ENCODE measurements at places on chromosomes 5 and 9.

GRCh38 chr9:89477811-89478630 lies 19.9 kb downstream of the SEMA4D start:
- peak; percentile 66 for DNase-seq

DNA sequence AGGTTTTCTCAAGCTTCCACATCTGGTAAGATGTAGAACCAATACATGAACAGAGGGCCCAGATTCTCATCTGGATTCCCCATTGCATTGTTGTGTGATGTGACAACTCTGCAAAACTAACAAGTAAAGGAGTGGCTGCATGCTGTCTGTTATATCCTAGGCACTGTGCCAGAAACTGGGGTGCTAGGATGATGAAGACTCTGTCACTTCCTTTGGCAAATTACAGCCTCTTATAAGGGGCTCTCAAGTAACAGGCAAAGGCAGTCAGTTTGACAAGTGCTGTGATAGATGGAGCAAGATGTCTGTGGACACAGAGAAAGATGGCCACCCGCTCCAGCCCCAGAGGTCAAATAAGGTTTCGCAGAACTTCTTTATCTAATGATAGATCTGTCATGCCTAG lies 115.7 kb downstream of the PAPPA start:
- DNase-seq = no peak

DNA sequence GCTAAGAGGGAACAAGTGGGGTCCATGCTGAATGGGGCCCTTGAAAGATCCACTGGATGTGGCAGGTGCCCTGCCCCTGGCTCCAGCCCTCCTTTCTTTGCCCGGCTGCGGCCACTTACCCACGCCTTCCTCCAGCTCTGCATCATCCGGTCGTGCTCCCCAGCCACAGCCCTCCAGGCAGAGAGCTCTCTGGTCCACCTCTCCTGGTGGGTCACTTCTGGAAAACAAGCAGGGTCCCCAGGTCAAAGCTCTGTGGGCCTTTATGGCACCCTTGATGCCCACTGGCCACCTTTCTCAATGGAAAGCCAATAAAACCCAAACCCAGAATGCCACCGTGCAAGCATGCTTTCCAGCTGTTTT lies 45.0 kb downstream of the SECISBP2 start:
- DNase-seq = no peak

- no peak for DNase-seq
Observed at GRCh38 chr9:106697750-106698502, 165.0 kb upstream of the ZNF462 start.

DNA sequence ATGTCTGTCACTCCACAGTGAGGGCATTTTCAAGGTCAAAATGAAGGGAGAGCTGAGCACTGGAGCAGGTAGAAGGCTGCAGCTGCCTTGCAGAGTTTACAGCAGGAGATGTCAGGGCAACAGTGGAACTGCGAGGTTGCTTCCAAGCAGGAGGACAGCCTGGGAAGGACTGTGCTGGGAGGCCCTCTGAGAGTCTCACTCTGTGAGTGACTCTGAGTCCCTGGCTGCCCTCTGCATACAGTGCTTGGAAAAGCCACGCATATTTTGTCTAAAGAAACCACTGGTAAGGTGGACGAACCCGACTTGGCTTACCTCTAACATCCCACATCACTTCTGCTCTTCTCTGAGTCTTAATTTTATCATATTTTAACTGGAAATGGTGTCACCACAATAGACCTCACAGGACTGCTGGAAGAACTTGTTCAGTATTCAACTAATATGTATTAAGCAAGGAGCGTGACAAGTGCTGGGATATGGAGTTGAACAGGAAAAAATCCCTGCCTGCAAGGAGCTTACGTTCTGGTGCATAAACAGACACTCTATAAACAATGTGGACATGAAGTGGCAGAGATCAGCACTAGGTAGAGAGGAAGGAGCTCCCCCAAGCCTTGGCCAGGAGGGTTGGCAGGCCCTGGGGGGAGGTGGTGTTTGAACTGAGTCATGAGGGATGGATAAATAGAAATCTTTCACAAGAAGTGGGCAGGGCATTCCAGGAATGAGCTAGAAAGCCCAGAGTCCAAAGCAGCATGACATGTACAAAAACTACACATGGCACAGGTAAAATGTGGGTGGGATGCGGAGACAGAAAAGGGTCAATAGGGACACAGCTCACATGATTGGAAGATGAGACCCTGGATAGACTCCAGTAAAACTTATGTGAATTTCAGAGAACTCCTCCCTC lies 64.0 kb upstream of the FOXE1 start:
- DNase-seq = no peak

- DNase-seq = no peak
Observed at GRCh38 chr5:163306421-163306820, 131.0 kb upstream of the CCNG1 start.

DNA sequence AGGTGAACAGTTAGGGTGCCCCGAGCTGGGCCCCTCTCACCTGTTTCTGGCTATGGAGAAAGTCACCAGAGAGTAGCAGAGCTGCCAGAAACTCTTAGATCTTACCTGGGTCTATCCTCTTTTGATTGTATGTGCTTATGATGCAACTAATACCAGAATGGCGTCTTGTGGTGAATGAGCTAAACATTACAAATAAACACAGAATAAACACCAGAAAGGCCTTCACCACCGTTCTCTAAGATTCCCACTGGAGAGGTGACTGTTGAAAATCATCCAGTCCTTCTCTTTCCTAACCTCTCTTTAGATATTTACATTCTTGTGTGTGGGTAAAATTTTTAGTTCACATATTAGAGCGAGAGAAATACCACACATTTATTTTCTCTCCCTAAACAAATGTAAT lies 241.7 kb upstream of the GAS1 start:
- no peak for DNase-seq

DNA sequence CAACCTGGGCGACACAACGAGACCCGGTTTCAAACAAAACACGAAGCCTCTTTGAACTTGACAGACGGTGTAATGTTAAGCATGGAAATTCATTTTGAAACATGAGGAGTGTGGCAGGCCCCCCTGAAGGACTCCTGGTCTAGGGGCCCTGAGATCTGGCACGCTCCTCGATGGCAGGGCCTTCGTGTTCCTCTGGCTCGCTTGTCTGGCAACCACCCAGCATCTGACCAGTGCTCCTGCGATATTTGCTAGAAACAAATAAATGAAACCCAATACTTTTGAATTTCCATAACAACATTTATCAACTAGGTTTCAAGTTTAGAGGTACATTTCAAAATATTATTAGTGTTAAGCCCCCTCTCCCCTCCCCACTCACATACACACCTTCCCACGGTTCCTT lies 193.0 kb downstream of the ERCC6L2 start:
- no peak for DNase-seq

- DNase-seq = no peak
Observed at GRCh38 chr5:33212900-33213299, 227.9 kb upstream of the TARS1 start.

DNA sequence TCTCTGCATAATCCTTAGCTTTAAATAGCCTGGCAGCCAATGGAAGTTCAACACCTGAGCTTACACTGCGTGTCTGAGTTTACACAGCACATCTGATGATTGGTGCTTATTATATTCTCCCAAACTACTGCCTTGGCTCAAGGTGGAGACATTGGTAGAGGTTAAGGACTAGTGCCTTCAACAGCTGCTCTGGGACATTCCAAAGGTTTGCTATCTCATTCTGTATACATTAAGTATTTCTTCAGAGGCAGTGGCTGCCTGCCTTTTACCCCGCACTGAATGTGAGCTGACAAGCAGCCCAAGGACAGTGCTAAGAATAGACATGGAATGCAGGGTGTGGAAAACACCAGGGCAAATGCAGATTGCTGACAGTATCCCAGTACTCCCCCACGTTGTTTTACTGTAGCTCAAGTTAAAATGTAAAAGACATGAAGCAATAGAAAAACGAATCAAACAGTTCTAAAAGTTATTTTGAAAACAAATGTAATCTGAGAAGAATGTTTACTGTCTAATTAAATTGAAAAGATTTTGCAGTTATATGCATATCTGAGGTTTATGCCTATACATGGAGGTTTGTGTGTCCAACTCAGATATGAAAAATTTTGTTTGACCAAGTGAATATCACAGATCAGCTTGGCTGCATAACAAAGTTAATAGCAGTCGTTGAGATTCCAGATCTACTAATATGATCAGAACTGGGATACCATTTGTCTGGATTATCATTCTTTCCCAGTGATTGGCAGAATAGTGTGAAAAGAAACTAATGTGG lies 1.8 kb downstream of the HSPB3 start:
- DNase-seq = no peak

DNA sequence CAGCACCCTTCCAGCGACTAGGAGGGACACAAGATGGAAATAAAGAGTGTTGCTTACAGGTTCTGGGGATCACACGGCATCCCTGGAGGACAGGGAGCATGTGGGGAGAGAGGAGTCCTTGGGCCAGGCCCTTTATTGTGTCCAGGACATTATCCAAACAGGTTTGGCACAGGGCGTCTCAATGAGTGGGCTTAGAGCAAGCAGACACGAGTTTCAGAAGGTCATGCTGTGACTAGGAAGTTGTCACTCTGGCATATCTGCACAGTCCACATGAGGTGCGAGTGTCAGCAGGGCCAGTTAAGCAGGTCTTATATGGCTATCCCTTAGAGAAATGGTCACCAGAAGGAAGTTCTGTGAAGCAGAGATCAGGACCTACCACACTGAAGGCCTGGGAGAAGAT lies 174.5 kb upstream of the OTULINL start:
- DNase-seq = no peak

GRCh38 chr5:165559645-165560044 lies 2054.2 kb downstream of the MAT2B start:
- no peak for DNase-seq

DNA sequence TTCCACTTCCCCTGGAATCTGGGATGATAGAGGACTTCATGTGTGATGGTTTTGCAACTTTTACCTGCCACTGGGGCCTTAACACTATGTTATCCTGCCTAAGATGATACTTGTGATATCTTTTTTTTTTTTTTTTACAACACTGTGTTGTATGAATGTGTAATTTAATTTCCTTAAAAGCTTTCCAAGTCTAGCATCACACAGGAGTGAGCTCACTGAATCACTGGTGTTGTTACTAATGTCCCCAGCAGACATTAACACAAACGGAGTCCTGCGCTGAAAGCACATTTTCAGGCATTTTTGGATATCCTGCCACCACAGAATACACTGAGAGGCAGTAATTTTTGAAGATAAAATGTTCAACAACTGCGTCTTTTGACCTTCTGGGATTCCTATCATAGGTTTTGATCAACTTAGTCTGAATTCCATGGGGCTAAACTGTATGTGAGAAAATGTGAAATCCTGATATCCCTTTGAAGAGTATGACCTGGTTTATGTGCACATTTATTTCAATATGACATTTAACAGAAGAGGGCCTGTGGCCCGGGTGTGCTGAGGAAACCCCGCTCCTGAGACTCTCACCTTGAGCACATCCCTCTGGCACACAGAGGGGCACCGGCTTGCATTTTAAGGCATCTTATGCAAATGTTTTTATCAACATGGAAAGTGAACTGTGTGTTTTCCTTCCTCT lies 118.0 kb downstream of the FSTL4 start:
- DNase-seq = no peak

DNA sequence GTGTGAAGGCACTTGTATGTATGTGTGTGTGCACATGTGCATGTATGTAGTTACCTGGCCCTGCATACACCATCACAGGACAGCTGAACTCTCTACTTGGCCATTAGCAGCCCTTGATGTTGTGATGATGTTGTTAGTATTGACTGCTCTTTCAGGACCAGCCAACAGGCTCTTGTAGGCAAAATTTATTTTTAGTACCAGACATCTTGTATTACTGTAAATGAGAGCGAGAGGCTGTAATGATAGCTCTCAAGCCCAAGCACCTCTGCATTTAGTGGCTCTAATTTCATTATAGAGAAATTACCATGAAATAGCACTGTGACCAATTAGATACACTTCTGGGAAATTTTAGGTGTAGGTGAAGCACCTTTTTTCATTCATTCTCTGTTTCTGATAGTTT lies 158.0 kb downstream of the SMARCA2 start:
- DNase-seq = no peak

GRCh38 chr9:117936185-117937130 lies 232.3 kb downstream of the TLR4 start:
- DNase-seq = no peak

- DNase-seq = no peak
Observed at GRCh38 chr5:60507687-60508086, 192.3 kb downstream of the DEPDC1B start.

DNA sequence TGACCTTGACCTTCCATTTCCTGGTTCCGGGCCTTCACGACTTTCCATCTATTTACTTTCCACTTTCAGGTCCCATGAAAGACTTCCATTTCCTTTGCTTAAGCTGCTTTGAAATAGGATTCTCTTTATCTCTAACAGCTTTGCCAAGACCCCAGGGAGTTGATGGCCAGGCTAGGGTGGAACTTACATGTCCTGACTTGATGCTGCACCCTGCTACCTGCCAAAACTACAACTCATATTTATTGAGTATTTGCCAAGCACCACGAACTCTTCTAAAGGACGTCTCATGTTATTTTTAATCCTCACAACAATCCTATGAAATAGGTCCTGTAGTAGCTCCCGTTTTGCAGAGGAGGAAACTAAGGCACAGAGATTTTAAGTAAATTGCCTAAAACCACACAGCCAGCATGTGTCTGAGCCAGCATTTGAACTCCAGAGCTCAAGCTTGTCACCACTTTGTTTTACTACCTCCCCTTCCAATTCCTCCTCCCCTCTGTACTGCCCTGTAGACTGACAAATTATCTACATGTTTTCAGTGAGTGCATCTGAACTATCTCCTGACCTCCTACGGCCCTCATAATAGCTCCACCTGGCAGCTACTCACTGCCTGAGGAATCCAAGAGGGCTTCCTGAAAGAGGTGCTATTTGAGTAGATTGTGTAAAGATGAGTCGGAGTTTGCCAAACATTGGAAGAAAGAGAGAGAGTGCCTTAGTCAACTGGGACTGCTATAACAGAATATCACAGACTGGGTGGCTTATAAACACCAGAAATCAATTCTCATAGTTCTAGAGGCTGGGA lies 38.4 kb upstream of the SMIM23 start:
- no peak for DNase-seq

DNA sequence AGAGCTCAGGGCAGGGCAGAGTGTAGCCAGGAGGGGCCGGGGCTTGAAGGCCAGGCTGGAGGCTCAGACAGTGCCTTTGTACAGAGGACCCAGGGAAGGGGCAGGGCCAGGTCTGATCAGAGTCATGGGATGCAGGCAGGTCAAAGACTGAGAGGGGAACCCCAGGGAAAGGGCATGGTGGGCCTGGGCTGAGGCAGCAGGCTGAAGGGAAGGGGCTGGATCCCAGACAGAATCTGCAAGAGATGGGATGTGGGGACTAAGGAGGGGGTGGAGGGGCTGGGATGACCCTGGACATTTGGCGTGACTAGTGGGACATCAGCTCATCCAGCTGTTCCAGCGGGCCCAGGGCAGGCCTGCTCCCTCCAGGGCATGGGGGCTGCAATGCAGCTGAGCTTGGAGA lies 15.5 kb upstream of the MRNIP start:
- DNase-seq = no peak
